ENCODE measurements at places on chromosomes 7 and 10.

- DNase-seq: no peak
These were observed 521.3 kb upstream of the LRRN3 start for GRCh38 chr7:110569486-110570205.

- peak; percentile 54 for DNase-seq
These were observed 6.4 kb upstream of the GPR22 start for GRCh38 chr7:107463139-107464078.

DNA sequence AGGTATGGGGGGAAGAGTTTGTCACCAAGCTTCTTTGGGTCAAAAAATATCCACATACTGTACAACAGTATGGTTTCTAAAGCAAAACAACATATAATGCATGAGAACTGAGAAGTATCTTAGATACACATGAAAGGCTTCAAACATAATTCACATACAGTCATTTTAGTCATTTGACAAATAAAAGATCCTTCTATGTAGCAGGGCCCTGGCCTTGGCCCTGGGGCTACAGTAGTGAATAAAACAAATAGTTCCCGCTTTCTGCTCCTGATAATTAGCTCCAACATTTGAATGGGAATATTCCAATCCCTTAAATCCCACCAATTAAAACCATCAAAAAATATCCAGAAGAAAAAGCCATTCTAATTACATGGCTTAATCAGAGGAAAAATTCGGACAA is 51.3 kb downstream of the MALSU1 start:
- no peak for DNase-seq

GRCh38 chr7:22481726-22482125 is 18.3 kb downstream of the STEAP1B start:
- no peak for DNase-seq
